ENCODE measurements at places on chromosomes 2 and 18.
A peak's percentile ranks its signal among the peaks of the same experiment; 100 is the strongest.

- no peak for DNase-seq
These were observed 595 bp upstream of the HDHD2 start for GRCh38 chr18:47150824-47151366.

- DNase-seq, result no peak
These were observed 57.2 kb downstream of the RTP5 start for GRCh38 chr2:241926541-241927311.

- no peak for DNase-seq
These were observed 18.6 kb downstream of the NRXN1 start for GRCh38 chr2:51013079-51013932.

GRCh38 chr2:69997015-69997830 is 35.8 kb upstream of the ASPRV1 start:
- DNase-seq, result no peak

- no peak for DNase-seq
These were observed 29.3 kb upstream of the CYP20A1 start for GRCh38 chr2:203209538-203209937.

GRCh38 chr18:79866889-79867574 is 69.3 kb downstream of the KCNG2 start:
- DNase-seq, result no peak

GRCh38 chr2:219475697-219476651 is 22.7 kb upstream of the GMPPA start:
- peak; percentile 27 for DNase-seq

- DNase-seq, result no peak
These were observed 88.8 kb upstream of the MAP4K4 start for GRCh38 chr2:101608408-101609310.

DNA sequence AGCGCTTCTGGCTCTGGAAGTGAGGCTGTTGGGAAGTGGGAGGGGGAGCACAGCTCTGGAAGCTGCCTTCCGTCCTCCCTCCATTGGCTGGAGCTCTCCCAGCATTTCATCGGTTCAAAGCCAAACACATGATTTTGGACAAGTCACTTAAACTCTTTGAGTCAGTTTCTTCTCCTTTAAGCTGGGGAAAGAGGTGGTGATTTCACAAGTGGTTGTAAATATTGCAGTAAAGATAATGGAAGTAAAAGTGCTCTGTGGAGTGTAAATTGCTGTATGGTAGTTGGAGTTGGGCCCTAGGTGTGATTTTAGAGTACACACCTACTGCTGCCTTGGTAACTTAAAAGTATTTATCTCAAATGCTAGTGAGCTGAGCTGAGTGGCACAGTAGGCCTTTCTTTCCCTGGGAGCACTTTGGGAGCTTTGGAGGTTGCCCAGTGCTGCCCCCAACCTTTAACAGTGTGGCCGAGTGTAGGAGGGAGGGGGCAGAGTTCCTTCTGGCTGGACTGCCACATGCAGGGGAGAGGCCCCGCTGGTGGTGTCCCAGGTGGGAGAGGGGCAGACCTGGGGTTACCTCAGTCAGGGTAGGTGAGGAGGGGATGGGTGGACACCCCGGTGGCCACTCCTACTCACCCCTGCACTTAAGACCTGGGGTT is 54.7 kb downstream of the ASAP2 start:
- no peak for DNase-seq

GRCh38 chr18:10070561-10071000 is 156.8 kb downstream of the VAPA start:
- no peak for DNase-seq

- no peak for DNase-seq
These were observed 58.4 kb upstream of the SLC8A1 start for GRCh38 chr2:40510304-40510703.

DNA sequence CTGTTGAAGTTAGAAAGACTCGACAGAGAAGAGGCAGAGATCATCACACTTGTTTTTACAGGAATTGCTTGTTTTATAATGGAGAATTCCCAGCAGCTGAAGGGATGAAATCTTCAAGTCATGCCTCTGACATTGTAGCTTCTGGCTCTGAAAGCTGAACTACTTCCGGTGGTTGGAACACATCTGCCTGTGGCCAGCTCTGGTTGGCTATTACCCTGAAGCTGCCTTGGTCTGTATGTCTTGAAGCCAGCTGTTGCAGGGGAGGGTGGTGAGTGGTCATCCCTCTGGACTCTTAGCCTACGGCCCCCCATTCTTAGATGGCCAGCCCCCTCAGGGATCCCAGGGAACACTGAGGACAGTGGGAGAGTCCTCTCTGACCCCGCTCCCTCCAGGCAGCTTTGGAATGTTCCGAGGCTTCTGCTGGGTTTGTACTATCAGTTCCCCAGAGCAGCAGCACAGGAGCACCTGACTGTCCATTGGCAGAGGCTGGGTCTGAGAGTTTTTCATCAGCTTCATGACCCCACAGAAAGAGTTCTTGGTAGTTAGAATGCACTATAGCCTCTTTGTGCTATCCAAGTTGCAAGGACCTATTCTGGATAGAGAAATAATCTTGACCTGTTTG is 87.4 kb upstream of the CAPN13 start:
- DNase-seq, result no peak

DNA sequence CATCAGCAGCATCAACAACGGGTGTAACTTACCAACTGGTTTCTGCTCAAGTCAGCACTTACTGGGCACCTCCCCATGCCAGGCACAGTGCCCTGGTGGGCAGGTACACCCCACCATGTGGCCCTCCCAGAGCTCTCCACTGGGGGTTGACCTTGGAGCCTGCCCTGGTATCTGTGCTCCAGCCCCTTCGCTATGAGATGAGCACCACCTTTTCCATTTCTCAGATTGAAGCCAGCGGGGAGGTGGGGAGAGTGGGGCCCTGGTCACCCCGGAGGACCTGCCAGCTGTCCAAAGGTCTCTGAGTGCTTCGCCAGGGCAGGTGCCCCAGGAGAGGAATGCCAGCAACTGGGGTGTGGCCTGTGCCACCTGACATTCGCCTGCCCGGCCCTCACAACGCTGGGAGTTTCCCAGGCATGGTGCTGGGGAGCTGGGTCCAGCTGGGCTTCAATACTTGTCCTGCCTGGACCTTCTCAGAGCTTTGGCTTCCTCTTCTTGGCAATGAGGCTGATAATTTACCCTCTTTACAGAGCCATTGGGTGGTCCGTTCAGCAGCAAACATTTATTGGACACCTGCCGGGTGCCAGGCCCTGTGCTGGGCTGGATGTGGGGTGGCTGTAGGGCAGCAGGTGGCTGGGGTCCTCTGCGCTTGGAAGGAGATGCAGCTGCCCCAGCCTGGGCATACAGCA is 5.9 kb upstream of the ZAP70 start:
- no peak for DNase-seq

GRCh38 chr18:65372904-65373303 is 377.9 kb upstream of the CDH7 start:
- no peak for DNase-seq

DNA sequence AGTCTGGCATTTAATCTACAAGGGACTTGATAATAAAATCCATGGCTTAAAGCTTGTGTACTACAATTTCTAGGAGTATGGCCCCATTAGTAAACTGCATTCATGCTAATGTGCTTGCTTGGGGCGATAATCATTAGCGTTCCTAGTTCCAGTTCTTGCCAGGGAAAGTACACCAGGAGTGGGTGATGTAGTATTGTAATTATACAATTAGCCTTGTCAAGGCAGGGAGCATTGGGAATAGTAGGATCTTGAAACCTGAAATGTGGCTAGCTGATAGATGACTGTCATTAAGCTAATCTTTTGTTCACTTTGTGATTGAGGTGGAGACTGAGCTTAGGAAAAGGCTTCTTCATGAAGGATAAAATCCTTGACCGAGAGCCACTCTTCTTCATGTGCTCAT is 989.2 kb downstream of the CPS1 start:
- no peak for DNase-seq
